ENCODE measurements at places on chromosomes 12 and 14.

DNA sequence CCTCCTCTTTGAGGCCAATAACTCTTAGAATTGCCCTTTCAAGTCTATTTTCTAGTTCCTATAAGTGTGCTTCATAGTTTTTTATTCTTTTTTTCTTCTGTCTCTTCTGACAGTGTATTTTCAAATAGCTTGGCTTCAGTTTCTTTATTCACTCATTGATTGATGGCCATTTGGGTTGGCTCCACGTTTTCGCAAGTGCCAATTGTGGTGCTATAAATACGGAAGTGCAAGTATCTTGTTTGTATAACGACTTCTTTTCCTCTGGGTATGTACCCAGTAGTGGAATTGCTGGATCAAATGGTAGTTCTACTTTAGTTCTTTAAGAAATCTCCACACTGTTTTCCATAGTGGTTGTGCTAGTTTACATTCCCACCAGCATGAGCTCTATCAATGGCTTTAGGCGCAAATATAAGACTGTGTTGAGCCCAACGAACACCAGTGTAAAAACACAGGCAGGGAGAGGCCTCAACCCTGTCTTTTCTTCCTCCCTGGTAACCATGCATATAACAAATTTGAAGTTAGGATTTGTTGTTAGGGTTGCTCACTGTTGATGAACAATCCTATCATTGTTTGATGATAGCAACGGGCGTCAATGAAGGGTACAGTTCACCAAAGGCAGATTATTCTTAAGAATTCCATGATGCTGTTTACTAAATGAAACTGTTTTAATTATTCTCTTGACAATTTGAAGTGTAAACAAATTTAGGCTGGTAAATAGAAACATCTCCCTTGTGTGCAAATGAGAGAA, 13.3 kb upstream of the LMNTD1 start:
- no peak for DNase-seq

DNA sequence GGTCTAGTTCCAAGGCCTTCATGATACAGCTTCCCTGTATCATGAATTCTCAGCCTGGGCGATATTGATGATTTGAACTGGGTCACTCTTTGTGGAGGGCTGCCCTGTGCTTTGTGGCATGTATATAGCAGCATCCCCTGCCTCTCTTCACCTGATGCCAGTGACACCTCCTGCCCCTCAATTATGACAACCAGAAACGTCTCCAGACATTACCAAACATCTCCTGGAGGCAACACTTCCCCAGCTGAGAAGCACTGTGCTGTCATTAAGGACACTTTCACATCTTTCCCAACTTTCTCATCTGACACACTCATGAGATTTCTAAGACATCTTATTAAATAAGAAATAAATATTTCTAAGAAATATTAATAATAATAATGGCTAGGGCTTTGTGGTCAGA, 315.3 kb downstream of the BCL11B start:
- DNase-seq: no peak

DNA sequence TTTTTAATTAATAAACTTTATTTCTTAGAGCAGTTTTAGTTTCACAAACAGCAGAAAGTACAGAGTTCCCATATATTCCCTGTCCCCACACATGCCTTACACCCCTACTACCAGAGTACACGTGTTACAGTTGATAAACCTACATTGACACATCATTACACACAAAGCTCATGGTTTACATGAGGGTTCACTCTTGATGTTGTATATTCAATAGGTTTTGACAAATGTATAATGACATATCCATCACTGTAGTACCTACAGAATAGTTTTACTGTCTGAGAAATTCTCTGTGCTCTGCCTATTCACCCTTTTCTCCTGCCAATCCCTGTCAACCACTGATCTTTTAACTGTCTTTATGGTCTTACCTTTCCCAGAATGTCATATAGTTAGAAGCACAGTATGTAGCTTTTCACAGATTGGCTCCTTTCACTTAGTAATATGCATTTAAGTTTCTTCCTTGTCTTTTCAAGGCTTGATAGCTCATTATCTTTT, 15.1 kb upstream of the CCDC91 start:
- DNase-seq: no peak

- DNase-seq: no peak
These were observed 57.6 kb downstream of the SCARB1 start for GRCh38 chr12:124805876-124806668.

- no peak for DNase-seq
These were observed 72.5 kb upstream of the MYF6 start for GRCh38 chr12:80634903-80635302.

DNA sequence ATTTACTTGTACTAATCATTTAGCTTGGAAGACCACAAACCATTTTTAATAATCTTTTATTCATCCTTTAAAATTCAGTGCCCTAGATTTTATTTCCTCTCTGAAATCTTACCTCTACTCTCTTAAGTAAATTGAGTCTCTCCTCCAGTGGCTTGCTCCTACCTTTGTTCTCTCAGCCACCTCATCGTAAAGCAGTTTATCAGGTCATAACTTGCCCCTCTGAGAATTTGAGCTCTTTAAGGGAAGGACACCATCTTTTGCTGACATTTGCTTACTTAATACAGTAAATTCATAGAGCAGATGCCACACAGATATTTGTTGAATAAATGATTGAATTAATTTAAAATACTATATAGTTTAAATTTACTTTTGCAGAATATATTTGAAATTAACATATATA, 794.3 kb downstream of the C12orf50 start:
- DNase-seq: no peak

- no peak for DNase-seq
These were observed 268.7 kb downstream of the DAD1 start for GRCh38 chr14:22320362-22320750.

GRCh38 chr14:95497561-95498011, 18.9 kb downstream of the SYNE3 start:
- DNase-seq: no peak

DNA sequence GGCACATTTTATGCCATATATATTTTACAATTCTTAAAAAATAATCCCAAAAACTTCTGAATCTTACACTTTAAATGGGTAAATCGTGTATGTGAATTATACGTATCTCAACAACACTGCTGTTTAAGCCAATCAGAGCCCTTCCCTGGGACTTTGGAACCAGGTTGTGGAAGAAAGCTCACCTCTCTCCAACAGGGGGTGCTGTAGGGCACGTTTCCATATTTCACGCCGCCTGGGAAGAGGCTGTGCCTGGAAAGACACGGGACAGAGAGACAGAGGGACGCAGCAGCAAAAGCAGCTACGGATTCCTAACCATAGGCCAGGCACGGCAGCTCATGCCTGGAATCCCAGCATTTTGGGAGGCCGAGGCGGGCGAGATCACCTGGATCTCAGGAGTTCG, 29.4 kb upstream of the FBRSL1 start:
- no peak for DNase-seq

GRCh38 chr14:53608369-53608768, 348.3 kb downstream of the BMP4 start:
- DNase-seq: no peak

DNA sequence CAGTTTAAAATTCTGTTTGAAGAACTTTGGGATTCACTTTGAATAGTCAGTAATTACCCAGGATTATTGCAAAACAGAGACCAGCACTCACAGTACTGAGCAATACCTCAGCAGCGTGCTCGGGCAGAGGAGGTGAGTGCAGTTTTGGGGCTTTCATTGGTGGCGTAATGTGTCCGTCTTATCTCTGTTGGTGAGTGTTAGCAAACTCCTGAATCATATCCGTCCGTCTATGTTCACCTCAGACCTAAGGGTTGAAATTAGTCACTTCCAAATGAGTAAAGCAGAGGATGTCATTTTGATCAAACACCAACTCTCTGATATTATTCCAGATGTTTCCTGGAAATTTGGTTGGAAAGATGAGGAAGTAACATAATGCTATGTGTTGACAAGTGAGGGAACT, 82.8 kb downstream of the BORCS5 start:
- DNase-seq: no peak

- DNase-seq: no peak
These were observed 96.0 kb downstream of the GPHN start for GRCh38 chr14:66603945-66604344.

DNA sequence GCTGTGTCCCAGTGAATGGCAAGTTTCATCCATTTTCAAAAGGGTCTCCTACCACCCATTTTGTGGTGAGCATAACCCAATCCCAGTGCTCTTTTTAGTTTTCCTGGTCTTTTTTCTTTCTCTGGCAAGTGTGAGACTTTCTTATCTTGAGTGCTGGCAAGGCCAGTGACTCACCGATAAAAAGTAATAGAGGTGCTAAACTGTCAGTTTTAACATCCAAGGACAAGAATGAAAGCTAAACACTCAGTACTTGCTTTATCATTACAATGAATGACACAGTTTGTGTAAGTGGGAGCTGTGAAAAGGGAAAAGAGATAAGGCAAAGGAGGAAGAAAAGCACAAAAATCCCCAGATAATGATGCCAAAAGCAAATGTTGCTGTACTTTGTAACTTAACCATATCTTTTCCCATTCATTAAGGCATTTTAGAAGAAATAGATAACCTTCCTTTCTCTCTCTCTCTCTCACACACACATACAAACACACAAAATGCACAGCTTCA, 4.9 kb upstream of the LRIG3 start:
- DNase-seq: no peak

DNA sequence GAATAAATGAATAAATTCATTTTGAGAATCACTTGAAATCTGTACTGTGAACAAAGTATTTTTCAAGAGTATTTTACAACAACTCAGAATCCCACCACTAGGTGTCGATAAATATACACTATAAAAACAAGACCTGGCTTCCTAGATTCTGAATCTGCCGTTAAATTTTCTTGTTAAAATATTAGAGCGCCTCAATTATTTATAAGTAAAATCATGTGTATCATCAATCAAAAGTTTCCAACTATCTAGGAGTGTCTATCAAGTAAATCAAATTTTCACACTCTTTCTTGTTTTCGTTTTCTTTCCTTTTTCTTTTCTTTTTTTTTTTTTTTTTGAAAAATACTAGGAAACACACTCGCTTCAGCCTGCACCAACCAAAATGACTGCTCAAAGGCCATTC, 179.2 kb upstream of the DCN start:
- DNase-seq: peak; percentile 45

DNA sequence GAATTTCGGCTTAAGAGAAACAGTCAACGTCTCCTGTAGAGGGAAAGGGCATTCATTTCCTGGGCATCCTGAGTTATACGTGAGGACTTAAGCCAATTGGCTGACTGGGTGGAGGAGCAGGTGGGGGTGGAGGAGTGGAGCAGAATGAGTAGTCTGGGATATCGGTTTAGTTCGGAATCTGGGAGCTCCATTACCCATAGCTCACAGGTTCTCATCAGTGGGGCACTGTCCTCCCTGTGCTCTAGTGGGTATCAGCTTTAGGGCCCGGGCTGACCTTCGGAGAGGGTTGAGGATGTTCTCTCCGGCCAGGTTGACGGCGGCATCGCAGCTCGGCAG, 704 bp downstream of the SDR39U1 start:
- no peak for DNase-seq

DNA sequence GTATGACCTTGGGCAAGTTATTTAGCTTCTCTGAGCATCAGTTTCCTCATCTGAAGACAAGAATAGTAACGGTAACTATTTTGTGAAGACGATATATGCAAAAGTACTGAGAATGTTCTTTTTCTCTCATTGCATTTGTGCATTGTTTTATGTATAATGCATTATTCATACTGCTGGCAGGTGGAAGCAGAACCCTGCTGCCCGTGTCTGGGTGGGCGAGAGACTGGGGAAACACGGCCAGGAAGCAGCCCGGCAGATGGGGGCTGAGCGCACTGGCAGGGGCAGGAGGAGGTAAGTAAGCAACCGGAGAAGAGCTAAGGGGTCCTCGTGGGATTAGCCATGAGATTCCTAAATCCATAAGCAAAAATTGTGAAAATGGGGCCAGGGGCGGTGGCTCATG, 115.8 kb upstream of the MED13L start:
- DNase-seq: no peak

DNA sequence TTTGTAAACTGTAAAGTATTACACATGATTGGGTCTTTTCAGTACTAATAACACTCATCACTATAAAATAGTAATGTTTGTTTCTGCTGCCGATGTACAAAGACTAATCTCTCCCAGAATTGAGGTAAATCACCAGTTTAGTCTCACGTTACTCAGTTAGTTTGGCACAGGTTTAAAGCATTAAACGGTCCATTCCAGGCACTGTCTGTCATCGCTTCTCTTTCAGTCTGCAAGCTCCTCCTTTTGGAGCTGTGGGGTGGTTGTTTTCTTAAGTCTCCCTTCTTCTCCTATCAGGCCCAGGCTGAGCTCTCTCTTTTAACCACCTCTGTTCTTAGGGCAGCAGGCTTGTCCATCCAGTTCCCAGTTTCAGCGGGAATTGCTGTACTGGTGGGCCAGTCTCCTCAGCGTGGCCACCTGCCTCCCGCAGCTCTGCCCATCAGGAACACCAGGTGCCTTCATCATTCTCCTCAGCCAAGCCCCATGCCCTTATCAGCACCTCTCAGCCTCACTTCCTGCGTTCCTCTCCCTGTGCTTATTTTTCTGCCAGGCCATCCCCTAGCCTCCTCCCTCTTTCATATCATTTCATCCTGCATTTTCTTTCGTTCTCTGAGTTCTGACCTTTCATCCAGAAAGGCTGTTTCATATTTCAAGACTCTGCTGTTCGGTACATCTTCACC, 149.0 kb downstream of the TGFB3 start:
- no peak for DNase-seq

DNA sequence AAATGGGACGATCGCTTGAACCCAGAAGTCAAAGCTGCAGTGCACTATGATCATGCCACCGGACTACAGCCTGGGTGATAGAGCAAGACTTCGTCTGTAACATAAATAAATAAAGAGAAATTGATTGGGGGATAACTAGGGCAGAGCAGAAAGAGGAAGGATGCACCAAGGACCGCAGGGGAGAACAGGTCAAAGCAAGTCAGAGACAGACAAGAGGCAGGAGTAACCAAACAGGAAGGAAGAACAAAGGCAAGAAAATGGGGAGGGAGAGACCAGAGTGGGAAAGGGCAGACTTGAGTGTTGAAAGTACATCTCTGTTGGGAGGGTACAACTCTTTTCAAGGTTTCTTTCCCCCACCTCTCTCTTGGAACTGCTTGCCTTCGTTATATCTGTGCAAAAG, 50.8 kb upstream of the ELK3 start:
- DNase-seq: peak; percentile 79

- peak; percentile 17 for DNase-seq
These were observed 769 bp downstream of the FKBP4 start for GRCh38 chr12:2795291-2796186.

DNA sequence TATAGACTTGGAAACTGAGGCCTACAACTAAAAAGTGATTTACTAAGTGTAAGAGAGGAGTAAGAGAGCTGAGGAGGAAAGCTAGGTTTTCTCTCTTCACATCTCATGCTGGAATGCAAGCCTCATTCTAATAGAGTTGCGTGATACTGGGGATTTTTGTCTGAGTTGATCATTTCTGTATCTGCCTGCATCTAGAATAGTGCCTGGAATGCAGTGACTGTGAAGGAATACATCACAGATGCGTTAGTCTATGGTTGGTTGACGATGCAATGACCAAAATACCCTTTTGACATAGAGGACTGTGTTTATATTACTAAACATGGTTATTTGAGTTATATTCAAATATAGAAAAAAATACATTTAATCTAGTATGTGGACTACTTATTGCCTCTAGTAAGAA, 9.2 kb upstream of the TMEM117 start:
- no peak for DNase-seq

Data from AML-193 (cell line).